ENCODE measurements at places on chromosomes 2 and 18. TPM values are rescaled to one million over a fixed set of nuclear protein-coding genes. Genes with fewer than 3 reads are reported as not detected.

The AFF3 gene
- not detected for total RNA-seq

The ZNF521 gene
- total RNA-seq: not detected

The CCDC74A gene
- total RNA-seq: 2.1 TPM

DNA sequence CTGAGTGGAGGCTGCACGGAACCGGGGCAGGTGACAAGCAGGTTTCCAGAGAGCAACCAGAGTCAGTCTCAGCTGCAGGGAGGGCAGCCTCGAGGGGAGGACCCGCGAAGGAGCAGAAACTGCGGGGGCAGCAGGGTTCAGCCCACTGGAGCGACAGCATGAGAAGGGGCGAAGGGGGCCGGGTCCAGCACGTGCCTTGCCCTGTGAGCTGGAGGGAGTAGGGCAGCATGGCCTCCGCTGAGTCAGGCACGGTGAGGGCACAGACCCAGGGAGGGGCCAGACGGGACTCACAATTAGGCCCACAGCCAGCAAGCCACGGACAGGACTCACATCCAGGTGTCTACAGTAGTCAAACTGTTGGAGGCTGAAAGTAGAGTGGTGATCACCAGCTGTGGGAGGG lies 22.7 kb upstream of the ATP9B start:
- no peak for DNase-seq

- no peak for DNase-seq
These were observed 148.1 kb upstream of the AGAP1 start for GRCh38 chr2:235345745-235346144.

GRCh38 chr18:50027996-50028395 lies 167.0 kb downstream of the MYO5B start:
- DNase-seq: no peak

The COL4A4 gene
- 0.62 TPM for total RNA-seq

- no peak for DNase-seq
These were observed 116.2 kb downstream of the RAB3GAP1 start for GRCh38 chr2:135168204-135168856.

The SNORC gene
- 1.5 TPM for total RNA-seq

The RAB6C gene
- total RNA-seq: not detected

GRCh38 chr2:127226520-127227263 lies 6.6 kb upstream of the CYP27C1 start:
- no peak for DNase-seq

The TMEM18 gene
- total RNA-seq: 26.7 TPM

The IL18RAP gene
- 355 TPM for total RNA-seq

- no peak for DNase-seq
These were observed 154.6 kb downstream of the WDSUB1 start for GRCh38 chr2:159131914-159132281.

DNA sequence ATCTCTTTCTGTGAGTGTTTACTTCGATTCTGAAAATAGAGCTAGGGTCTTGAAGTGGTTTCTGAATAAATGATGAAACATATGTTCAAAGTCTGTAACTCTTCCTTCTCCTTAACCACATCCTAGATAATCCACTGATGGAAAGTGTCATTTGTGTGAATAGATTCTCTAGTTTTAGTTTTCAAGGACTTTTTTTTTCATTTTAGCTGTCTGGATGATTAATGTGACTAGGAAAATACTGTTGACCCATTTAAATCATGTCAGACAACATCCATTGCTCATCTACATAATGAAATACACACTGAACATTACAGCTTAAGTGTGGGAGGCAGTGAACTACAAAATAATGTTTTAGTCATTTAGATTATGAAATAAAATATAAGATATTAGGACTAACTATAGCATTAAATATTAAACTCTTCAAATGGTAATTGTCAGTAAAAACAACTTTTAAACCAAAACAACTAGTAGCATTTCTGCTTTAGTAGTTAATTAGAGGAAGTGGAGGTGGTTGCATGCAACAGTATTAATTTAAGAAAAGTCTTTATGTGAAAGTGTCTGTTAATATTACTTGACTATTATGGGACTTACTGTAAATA lies 39.1 kb upstream of the DLX1 start:
- no peak for DNase-seq

DNA sequence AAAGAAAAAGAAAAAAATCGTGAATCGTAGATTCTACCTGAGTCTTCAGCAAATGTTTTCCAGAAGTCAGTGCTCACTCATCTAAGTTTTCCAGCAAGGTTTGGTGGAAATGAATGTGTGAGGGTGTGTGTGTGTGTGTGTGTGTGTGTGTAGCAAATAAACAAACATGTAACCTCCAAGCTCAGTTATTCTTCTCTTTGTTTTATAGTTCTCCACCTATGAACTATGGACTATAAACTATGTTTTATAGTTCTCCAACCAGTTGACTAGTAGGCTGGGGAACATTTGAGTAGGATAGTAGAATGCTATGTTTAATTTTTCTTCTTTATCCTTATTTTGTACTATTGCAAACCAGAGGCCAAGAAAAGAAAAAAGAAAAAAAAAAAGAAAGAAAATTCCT lies 44.6 kb upstream of the SERPINE2 start:
- no peak for DNase-seq

DNA sequence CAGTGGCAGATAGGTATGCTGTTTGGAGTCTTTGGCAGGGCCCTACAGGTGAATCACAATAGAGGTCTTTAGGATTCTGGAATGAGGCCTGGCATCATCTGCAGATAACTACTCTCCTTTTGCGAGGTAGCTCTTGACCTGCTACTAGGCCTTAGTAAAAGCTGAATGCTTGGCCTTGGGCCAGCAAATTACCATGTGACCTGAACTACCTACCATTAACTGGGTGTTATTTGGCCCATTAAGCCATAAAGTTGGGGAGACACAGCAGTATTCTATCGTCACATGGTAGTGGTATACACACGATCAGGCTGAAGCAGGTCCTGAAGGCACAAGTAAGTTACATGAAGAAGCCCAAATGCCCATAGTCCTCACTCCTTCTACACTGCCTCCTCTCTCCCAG lies 178.2 kb downstream of the PPP1R1C start:
- DNase-seq: no peak
